Cardiac septum (tissue), 1 donor: ENCODE measurements at places on chromosomes 5 and 9. TPM values are rescaled to one million over a fixed set of nuclear protein-coding genes. Genes with fewer than 3 reads are reported as not detected.

The BTNL3 gene
- total RNA-seq = not detected

The FBXL17 gene
- total RNA-seq = 27.3 TPM

The PCDHGA2 gene
- 17.3 TPM for total RNA-seq

The ADAMTS2 gene
- total RNA-seq = 5.9 TPM

The CDC20B gene
- not detected for total RNA-seq

GRCh38 chr5:58924306-58924705 lies 341.4 kb downstream of the RAB3C start:
- DNase-seq = no peak

DNA sequence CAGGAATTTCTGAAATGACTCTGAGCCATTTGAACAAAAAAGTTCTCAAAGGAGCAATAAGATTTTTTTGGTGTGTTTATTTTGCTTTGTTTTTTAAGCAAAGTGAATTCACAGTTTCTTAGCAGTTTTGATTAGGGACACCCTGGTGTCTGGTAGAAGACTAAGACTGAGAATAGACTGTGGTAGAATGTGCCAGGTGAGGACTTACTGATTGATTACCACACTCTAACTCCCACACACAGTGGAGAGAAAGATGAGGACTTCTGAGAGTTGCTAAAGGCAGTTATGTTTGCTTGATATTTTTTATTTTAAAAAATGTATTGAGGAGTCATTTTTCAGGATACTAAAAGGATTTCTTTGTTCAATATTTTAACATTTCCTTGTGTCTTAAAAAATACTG lies 175.1 kb downstream of the CD180 start:
- no peak for DNase-seq

GRCh38 chr5:67047160-67047559 lies 149.4 kb downstream of the CD180 start:
- peak; percentile 86 for DNase-seq

- peak; percentile 74 for DNase-seq
Observed at GRCh38 chr5:133818031-133818431, 150.4 kb downstream of the C5orf15 start.

DNA sequence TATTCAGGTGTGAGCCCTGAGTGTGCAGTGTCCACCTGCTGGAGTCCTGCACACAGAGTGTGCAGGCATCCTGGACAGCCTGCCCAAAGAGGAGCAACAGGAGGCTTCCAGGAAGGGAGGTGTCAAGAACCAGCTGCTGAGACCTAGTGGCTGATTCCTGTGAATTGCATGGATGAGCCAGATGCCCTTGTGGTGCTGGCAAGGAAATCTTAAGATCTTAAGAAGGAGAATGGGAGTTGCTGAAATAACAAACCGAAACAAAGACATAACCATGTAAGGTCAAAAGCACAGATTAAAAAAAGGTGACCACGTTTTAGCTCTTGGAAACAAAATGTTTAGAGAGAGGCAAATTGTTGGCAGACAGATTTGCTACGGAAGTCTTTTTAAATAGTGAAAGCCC lies 29.3 kb upstream of the RPS23 start:
- no peak for DNase-seq

GRCh38 chr9:98230304-98230703 lies 25.1 kb downstream of the TBC1D2 start:
- DNase-seq = no peak

GRCh38 chr9:19233344-19233743 lies 2.9 kb downstream of the DENND4C start:
- DNase-seq = no peak

DNA sequence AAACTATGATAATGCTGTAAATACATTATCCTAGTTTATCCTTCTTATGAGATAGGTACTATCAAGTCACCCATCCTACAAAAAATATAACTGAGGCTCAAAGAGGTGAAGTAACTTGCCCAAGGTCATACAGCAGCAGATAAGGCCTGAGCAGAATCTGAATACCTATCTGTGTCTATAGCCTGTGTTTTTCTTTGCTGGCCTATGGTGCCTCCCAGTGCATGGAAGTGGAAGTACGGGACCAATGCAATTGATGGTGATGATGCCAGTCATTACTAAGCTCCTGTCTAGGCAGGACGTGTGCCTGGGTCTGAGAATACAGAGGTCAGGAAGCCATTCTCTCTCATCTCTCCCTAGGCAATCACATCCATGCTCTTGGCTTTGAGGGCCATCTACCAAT lies 67.8 kb downstream of the FAT2 start:
- no peak for DNase-seq

- DNase-seq = no peak
Observed at GRCh38 chr9:124264823-124265233, 7.1 kb downstream of the NEK6 start.
